Activated CD4-positive, alpha-beta T cell treated with anti-CD3 and anti-CD28 coated beads, Interleukin-2, amount 50 U/mL, for 4 hours (primary cell): ENCODE measurements at places on chromosomes 12 and 14.

GRCh38 chr12:117521867-117522266, 160.4 kb upstream of the NOS1 start:
- DNase-seq = no peak

- DNase-seq = no peak
These were observed 27.5 kb downstream of the HVCN1 start for GRCh38 chr12:110661337-110661972.

- DNase-seq = no peak
These were observed 203.1 kb downstream of the AEBP2 start for GRCh38 chr12:19642345-19642744.

DNA sequence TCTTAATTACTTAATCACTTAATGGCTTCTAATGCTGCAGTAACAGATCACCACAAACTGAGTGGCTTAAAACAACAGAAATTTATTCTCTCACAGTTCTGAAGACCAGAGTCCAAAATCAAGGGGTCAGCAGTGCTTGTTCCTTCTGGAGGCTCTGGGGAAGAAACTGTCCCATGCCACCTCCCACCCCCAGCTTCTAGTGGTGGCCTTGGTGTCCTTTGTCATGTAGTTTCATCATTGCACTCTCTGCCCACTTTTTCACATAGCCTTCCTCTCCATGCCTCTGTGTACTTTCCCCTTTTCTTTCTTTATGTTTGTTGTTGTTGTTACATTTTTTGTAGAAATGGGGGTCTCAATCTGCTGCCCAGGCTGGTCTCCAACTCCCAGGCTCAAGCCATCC, 16.1 kb upstream of the UBC start:
- no peak for DNase-seq

DNA sequence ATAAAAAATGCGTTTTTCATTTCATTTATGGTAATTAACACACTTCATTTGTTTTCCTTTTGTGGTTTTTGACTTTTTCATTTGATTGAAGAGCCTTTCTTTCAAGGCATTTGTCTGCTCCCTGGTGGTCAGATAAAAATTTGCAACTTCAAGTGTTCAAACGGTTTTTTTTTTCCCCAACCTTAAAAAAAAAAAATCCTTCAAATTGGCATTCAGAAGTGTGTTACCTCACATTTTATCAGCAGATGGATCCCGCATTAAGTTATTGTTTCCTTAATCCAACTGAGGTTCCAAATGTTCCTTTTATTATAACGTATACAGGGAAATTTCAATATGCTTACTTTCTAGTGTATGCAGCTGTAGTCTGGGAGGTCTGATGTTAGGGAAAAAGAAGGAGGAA, 47.2 kb downstream of the MYF5 start:
- no peak for DNase-seq
